ENCODE measurements at places on chromosomes 16 and 17.

- no peak for DNase-seq
Observed at GRCh38 chr16:79845734-79846135, 245.2 kb upstream of the MAF start.

- DNase-seq = no peak
Observed at GRCh38 chr17:39165178-39165840, 652 bp downstream of the ARL5C start.

DNA sequence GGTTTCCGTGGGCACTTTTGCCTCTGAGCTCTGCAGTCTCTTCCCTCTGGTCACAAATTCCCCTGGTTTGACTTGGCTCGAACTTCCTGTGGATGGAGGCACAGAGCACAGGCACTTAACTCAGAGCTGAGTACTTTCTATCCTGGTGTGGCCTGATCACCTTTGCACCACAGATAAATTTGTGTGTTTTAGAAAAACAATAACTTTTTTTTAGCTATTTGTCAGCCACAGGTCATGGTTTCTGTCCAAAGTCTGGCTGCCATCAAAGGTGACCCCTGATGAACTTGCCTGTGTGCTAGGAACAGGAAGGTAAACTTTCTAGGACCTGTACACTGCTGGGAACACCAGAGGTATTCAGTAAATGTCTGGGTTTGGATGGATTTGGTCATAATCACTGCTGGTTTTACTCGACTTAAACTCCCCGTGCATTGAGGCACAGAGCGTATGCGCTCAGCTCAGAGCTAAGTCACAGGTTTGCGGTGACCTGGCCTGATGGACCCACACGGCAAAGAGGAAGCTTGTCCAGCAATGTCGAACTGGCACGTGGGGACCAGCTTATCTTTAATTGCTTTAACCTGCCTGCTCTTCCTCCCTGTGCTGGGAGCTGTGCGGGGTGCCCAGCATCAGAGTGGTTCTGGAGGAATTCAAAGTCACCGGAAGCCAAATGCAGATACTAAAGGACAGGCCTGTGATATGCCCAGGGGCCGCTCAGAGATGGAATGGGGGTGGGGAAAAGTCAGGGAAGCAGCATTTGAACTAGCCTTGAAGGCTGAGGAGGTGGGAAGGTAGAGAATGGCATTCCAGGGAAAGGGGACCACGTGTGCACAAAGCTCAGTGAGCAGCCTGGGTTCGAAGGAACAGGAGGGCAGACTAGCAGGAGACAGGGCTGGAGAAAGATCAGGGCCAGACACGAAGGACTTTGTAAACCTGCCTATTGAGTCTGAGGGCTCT lies 12.9 kb downstream of the SLC13A5 start:
- DNase-seq = no peak

DNA sequence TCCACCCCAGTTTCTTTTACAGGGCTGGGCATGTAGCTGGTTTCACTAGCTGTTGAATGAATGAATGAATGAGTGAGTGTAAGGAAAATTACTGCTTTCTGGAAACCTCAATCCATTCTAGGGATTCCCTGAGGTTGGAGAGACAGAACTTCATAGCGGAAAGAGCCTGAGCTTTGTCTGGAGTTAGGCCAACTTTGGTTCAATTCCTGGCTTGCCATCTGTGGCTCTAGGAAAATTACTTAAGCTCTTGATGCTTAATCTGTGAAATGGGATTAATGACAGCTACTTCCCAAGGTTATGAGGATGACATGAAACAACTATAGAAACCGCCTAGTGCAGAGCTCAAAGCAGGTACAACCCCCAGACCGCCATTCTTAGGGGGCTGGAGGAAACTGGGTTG lies 76.3 kb upstream of the AXIN2 start:
- DNase-seq = no peak

GRCh38 chr16:66088681-66089080 lies 277.8 kb upstream of the CDH5 start:
- no peak for DNase-seq

GRCh38 chr16:1731603-1732002 lies 25.6 kb downstream of the MAPK8IP3 start:
- no peak for DNase-seq

DNA sequence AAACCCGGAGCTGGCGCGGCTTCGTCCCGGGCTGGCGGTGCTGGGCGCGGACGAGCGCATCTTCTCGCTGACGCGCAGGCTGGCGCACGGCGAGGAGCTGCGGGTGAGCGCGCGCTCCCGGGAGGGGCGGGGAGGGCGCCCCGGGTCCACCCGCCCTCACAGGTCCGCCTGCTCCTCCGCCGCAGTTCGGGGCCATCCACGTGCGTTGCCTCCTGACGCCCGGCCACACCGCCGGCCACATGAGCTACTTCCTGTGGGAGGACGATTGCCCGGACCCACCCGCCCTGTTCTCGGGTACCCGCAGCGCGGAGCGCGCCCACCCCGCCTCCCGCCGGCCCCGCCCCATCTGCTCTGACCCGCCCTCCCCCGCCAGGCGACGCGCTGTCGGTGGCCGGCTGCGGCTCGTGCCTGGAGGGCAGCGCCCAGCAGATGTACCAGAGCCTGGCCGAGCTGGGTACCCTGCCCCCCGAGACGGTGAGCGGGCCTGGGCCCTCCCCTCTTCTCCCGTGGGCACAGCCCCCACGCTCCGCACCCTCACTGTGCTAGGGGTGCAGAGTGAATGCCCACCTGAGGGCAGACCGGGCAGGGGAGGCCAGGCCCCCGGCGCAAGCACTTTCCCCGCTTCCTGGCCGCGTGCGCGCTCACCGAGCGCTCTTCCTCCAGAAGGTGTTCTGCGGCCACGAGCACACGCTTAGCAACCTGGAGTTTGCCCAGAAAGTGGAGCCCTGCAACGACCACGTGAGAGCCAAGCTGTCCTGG lies 1.4 kb downstream of the HAGHL start:
- peak; percentile 86 for DNase-seq

DNA sequence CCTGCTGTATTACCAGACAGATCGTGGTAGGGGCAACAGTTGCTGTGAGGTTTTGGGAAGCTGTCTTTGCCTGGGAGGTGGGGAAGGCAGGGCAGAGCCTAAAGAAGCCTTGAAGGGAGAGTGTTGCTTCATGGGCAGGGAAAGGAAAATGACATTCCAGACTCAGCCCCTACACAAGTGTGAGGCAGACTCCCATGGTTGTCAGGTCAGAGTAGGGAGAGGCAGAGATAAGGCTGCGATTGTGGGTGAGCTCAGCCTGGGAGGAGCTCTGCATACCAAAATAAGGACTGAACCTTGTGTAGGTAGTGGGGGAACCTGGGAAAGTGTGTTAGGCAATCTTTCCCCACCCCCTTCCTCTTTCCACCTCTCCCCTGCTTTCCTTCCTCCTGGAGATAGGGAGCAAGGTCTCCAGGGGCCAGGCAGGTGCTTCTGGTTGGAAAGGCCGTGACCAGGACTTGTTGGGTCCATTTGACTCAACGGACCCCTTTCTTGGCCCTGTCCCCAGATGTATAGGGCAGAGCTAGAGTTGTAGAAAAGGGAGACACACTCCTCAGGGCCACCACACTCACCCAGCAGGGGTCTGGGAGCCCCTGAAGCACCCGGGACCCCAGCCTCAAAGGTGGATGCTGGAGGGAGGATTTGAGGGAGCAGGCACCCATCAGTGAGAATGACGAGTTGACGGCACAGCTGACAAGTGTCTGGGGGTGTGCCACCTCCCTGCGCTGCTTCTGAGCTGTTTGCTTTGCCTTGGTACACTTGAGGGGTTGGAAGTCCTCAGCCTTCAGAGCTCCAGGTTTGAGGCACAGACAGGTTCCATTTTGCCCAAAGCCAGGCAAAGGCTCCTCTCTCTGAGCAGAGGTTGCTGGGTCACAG lies 18.5 kb upstream of the TOB1 start:
- no peak for DNase-seq

- no peak for DNase-seq
Observed at GRCh38 chr16:6527646-6528045, 805.0 kb upstream of the RBFOX1 start.

DNA sequence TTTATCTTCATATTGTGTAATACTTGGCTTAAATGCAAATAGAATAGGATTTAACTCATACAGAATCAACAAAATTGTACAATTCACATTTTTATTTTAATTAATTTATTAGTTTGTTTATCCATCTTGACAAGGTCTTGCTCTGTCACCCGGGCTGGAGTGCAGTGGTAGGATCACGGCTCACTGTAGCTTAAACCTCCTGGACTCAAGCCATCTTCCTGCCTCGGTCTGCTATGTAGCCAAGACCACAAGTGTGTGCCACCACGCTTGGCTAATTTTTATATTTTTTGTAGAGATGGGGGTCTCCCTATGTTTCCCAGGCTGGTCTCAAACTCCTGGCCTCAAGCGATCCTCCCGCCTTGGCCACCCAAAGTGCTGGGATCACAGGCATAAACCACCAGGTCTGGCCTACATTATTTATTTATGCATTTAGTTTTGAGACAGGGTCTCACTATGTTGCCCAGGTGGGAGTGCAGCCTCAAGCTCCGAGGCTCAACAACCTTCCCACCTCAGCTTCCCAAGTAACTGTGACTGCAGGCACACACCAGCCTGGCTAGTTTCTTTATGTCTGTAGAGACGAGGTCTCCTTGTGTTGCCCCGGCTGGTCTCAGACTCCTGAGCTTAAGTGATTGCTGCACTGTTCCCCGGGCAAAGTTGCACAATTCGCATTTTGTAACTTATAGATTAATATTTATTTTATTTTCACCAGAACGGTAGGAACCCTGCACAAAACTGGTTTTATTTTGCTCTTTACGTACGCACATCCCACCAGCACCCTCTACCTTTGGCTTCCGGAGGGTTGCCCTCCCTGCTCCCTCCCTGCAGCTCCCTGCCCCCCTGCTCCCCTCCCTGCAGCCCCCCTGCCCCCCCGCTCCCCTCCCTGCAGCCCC lies 4.9 kb downstream of the DPEP1 start:
- no peak for DNase-seq

DNA sequence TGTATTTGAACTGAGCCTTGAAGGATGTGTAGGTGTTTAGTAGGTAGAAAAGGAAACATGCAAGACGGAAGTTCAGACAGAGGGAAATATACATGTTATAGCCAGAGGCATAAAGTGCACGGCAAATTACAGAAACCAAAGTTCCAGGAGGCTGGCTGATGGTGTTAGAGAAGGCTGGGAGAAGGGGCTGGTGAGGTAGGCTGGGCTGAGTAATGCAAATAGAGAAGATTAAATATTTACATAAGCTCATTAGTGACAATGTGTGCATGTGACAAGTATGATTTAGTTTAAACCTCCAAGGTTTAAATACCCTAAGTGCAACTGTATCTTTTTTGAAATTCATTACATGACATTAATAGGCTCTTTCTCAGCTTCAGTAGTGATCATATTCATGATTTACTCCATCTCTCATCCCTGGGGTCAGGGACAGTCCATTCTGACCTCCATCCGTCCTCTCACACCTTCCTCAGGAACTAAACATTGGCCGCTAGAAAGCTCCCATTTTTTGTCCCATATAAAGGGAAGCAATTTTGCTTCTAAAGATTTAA lies 399.8 kb upstream of the SALL1 start:
- DNase-seq = no peak

GRCh38 chr17:73580073-73580710 lies 64.1 kb downstream of the SDK2 start:
- no peak for DNase-seq

GRCh38 chr16:88815901-88816589 lies 4.3 kb upstream of the APRT start:
- no peak for DNase-seq

DNA sequence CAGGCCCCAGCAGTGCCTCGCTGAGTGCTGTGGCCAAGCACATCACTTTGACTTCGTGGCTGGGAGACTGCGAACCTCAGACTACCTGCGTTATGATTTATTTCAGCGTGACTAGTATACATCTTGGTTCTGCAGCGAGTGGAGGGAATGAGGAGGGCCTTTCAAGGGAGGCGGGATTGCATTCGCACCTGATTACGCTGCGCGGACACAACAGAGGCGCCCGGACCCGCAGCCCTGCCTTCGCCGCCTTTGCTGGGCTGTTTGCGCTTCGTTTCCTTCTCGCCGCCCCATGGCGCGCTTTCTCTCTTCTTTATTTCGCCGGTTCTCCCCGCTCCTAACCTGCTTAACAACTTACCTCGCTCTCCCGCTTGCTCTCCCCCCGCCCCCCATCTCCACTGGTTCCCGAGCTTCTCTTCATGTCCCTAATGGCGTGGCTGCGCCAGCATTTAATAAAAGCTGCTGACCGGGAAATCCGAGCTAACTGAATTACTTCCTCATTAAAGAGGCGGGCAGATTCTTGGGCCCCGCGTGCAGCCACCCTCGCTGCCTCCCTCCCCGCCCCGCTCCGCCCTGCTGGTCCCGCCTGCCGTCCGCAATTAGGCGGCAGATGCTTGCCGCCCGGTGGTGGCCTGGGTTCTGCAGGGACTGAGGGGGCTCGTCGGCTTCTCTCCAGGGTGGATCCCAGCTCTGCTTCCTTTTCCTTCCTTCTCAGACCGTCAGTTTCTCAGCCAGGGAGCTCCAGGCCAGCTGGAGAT lies 257.6 kb upstream of the SDK2 start:
- DNase-seq = no peak

DNA sequence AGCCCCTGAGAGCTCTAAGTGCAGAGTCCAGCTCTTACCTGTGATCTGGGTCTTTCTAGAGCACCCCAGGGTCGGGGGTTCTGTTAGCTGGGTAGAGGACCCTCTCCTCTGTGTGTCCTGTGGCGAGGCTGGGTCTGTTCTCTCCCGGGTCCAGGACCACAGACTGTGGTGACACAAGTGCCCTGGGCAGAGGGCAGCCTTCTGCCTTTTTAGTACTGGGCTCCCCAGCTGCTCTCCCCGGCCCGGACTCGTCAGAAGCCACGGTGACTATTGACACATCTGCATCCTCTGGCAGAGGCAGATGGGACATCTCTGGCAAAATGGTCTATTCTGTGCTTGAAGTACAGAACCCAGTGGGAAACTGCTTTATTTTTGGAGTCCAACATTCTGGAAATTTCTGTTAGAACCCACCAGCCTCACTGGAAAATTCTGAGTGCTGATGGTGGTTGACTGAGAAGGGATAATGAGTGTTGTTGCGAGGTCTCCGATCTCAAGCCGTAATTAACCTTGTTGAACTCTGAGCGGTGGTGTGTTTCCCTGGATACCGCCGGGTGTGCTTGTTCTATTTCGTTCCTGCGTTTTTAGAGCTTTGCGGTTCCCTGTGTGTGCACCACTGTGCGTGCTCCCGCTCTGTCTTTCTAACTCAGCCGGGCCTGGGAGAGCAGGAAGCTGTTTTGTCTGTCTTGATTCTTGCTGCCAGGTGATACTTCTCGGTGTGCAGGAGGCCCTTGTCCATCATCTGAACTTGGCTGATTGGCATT lies 26.0 kb upstream of the NUDT16L1 start:
- no peak for DNase-seq
